ENCODE measurements at places on chromosomes 5 and 9. TPM values are rescaled to one million over a fixed set of nuclear protein-coding genes. Genes with fewer than 3 reads are reported as not detected.

The ECSCR gene
- not detected for polyA plus RNA-seq

The ZNF484 gene
- polyA plus RNA-seq = 25.7 TPM

The TMEM8B gene
- 12.9 TPM for polyA plus RNA-seq

The FGF1 gene
- polyA plus RNA-seq = not detected

The STPG3 gene
- polyA plus RNA-seq = not detected

The KIF12 gene
- polyA plus RNA-seq = 0.14 TPM

The OBP2B gene
- not detected for polyA plus RNA-seq

The PFN3 gene
- polyA plus RNA-seq = not detected

The SAXO1 gene
- polyA plus RNA-seq = not detected

The TLR4 gene
- 0.07 TPM for polyA plus RNA-seq

The CXCL14 gene
- polyA plus RNA-seq = 1.1 TPM

The ZBTB34 gene
- polyA plus RNA-seq = 19.5 TPM

The GPSM1 gene
- 117 TPM for polyA plus RNA-seq
